Gastroesophageal sphincter (tissue), 4 donors: ENCODE measurements at places on chromosomes 16 and 17. TPM values are rescaled to one million over a fixed set of nuclear protein-coding genes. Genes with fewer than 3 reads are reported as not detected.

The GSG1L2 gene
- total RNA-seq, result not detected

The MYCBPAP gene
- not detected for total RNA-seq

DNA sequence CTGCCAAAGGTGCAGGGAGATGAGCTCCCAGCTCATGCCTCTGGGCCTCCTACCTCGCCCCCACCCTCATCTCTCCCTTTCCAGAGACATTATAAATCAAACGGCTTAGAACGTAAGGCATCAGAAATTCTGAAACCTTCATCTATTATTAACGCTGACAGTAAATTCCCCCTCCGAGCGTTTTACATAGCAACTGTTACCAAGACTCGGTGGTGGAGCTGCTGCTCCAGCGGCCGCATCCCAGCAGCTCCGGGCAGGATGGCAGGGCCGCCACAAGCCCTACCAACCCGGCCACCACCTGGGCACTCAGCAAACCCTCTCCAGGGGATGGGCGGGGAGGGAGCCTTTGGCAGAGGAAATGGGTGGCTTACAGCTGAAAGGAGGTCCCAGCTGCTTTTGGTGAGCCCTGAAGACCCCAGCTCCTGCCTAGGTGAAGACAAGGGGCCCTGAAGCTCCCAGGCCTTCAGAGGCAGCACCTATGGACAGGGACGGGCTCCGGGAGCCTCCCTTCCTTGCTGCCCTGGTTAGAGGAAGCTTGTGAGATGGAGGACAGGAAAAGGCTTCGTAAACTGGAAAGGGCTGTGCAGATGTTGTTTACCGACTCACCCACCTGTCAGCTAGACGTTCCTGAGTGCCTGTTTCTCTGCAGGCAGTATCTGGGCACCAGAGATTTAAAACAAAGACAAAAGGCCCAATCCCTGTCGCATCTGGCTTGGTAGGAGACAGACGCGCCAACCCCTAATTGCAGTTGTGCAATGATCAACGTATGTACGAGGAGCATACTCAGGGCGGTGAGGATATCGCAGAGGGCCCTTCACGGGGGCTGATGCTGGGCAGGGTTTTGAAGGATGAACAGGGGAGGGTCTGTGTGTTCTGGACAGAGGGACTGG, 76.9 kb downstream of the RAI1 start:
- no peak for ATAC-seq

DNA sequence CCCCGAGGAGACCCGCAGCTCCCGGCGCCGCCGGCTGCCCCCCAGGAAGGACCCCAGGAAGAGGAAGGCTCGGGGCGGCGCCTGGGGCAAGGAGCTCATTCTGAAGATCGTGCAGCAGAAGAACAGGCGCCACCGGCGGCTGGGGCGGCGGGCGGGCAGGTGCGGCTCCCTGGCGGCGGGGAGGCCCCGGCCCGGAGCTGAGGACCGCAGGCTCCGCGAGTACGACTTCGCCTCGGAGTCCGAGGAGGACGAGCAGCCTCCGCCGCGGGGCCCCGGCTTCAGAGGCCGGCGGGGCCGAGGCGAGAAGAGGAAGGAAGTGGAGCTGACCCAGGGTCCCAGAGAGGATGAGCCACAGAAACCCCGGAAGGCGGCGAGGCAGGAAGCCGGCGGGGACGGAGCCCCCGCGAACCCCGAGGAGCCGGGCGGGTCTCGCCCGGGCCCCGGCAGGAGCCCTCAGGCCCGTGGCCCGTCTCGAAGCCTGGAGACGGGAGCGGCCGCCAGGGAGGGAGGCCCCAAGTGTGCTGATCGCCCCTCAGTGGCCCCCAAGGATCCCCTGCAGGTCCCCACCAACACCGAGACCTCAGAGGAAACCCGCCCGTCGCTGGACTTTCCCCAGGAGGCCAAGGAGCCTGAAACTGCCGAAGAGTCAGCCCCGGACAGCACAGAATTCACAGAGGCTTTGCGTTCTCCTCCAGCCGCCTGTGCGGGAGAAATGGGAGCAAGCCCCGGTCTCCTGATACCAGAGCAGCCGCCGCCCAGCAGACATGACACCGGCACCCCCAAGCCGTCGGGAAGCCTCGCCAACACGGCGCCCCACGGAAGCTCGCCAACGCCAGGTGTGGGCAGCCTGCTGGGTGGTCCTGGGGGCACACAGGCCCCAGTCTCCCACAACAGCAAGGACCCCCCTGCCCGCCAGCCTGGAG, 22.3 kb upstream of the ZFPM1 start:
- peak; percentile 26 for ATAC-seq

- ATAC-seq, result no peak
These were observed 42.9 kb downstream of the PRKCA start for GRCh38 chr17:66345264-66345663.

GRCh38 chr16:70460737-70461261, 6.4 kb downstream of the FCSK start:
- ATAC-seq, result no peak

- ATAC-seq, result no peak
These were observed 8.3 kb downstream of the SEC14L1 start for GRCh38 chr17:77148940-77149510.

DNA sequence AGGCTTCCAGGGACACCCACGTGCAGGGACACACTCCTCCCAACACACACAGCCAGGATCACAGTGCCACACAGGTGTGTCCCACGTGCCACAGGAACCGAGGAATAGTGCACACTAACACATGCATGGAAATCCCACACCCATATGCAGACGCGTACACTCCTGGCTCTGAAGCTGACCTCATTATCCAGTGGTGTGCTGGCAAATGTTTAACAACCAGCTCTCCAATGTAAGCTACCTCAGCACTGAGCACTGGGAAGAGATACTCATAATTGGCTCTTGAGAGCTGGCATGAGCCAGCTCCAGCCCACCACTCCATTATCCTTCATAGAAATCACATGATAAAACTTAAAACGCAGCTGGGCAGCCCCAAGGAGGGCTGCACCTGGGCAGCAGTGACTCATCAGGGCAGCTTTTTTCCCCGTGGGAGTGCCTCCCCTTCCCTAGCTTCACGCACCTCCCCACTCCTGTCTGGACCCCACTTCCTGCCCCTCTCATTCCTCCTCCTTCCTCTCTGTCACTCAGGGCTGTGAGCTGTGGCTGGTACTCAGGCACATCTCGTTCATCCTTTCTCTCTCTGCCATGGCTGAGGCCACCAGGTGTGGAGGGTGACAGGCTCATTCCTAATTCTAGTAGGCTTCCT, 14.9 kb upstream of the TBX21 start:
- no peak for ATAC-seq

DNA sequence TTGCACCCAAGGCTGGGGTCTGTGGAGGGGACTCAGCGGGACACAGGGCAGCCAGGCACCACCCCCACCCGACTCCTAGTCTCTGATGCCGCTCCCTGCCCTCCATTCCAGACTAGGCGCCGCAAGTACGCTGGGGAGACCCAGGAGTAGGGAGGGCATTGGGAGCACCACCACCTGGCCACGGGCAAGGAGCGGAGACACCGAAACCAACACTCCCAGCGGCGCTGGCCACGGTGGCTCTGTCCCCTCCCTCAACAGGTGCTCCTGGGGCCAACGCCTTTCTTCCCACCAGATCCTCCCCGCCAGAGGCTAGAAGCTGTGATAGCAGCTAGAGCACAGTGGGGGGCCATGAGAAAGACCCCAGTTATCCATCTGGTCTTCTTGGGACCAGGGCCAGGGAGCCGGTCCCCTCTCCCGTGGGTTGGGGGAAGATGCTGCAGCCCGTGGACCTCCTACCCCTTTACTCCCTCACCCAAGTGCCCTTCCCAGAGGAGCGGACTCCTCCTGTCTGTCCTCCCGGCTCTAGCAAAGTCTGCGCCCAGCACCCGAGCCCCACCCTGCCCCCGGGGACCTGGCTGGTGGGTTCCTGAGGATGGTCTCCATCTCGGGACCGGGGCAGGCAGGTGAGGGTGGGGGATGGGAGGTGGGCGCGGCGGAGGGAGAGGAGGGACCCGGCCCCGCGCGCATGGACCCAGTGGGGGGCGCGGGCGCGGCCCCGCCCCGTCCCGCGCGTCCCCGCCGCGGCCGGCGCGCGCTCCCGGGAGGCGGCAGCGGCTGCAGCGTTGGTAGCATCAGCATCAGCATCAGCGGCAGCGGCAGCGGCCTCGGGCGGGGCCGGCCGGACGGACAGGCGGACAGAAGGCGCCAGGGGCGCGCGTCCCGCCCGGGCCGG, at the start of gene SYNGR3:
Gene SYNGR3 (plus strand): TSS at position 762 of the 892 bp plus-strand sequence. CDS start 133 bp downstream, outside the sequence.
- no peak for ATAC-seq

- no peak for ATAC-seq
These were observed 245 bp upstream of the RNF227 start for GRCh38 chr17:7916385-7916682.

DNA sequence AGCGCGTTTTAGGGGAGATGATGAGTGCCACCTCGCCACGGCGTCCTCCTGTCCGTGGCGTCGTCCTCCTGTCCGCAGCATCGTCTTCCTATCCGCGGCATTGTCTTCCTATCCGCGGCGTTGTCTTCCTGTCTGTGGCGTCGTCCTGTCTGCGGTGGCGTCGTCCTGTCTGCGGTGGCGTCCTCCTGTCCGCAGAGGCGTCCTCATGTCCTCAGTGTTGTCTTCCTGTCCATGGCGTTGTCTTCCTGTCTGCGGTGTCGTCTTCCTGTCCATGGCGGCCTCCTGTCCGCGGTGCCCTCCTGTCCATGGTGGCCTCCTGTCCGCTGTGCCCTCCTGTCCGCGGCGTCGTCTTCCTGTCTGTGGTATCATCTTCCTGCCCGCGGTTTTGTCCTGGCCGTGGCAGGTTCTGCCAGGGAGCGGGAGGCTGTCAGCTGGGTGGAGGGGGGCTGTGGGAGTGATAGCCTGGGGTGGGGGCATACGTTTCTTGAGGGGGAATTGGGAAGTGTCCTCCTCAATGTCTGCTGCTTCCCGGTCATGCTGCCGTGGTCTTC, 30.9 kb downstream of the TBCD start:
- ATAC-seq, result no peak

GRCh38 chr16:30049871-30050270, 15.7 kb upstream of the ALDOA start:
- no peak for ATAC-seq

DNA sequence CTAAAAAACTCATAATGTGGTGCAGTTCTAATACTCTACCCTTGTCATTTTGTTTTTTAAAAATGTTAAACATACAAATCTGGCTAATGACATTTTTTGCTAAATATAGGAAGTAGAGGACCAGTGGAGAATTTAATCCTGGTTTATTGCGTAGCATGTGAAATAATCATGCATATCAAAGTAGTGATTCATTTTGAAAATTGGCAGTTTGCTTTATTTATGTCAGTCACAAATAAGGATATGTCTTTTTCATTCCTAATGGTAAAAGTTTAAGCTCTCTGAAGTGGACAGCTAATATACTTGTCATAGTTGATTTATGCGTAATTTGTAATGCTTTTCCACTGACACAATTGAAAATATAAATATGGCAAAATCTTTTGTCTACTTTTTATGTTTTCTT, 224.2 kb downstream of the BCAS3 start:
- no peak for ATAC-seq

DNA sequence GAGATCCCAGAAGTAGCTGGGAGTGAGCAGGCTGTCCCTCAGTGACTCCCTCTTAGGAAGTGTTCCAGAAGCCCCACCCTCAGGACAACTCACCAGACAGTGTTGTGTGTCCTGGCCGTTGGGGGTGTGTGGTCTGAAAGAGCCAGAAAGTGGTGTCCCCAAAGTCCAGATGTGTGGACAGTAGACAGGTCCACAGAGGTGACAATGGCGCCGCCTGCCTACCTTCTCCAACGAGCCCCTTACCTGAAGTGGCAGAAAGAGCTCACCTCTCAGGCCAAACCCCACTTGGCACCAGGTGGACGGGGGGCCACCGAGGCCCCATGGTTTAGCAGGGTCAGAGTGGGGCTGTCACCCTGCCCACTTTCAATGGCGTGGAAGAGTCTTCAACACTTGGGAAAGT, 19.9 kb downstream of the C17orf100 start:
- ATAC-seq, result no peak

The PAGR1 gene
- 19.3 TPM for total RNA-seq

The OR4D1 gene
- not detected for total RNA-seq

GRCh38 chr17:50055055-50055425, 870 bp upstream of the ITGA3 start:
- ATAC-seq, result peak; percentile 37

GRCh38 chr17:60597297-60597696, 2.7 kb upstream of the PPM1D start:
- ATAC-seq, result no peak

DNA sequence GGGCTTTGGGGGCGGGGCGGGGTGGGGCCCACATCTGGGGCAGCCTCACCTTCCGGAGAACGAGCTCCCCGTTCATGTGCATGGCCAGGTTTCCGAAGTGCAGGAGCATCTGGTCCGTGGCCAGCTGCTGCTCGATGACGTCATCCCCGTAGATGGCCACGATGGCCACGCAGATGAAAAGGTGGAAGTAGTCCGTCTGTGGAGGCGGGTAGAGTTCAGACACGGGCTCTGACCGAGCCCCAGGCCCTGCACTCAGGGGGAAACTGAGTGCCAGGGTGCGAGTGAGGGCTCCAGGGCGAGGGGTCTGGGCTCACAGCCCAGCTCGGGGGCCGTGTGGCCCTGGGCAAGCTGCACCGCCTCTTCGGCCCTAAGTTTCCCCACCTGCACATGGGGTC, 93.7 kb downstream of the TBC1D16 start:
- no peak for ATAC-seq

- ATAC-seq, result no peak
These were observed 8.9 kb upstream of the SEZ6 start for GRCh38 chr17:29014716-29015115.

DNA sequence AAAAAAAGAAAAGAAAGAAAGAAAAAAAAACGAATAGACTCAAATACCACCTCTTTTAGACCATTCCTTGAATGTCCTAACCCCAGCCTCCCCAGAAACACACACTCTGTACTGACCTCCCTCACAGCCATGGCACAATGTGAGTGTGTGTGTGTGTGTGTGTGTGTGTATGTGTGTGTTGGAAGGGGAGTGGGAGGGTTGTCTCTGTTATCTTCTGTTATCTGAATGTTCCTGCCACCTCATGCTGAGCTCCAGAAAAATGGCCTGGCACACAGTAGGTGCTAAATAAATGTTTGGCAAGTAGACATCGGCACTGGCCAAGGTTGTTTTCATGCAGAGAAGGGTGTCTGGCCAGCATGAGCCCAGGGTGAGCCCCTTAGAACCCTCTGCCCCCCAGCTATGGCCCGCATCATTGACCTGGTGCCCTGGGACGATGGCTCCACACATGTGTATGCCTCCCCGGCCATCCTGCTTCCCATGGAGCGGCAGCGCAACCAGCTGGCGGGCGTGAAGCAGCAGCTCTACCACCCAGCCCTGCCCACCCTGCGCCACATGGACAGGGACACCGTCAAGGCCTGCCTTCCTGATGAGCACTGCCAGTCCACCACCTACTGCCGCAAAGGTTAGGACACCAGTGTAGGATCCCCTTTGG, 6.6 kb upstream of the CNGB1 start:
- no peak for ATAC-seq

DNA sequence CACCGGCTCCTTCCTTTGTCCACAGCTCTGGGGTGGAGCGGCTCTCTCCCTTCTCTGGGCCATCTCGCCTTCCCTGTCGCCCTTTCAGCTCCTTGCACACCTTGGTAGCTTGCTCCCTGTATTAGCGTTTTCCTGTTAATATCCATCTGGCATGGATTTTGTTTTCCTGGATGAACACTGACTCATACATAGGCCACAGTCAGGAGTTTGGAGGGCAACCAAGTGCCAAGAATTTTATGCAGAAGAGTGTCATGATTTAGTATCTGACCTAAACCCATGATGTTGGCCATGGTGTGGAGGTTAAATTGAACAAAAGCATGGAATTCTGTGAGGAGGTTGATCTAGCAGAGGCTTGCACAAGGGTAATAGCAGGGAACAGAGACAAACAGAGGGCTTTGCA, 180.9 kb downstream of the AIPL1 start:
- no peak for ATAC-seq

- ATAC-seq, result no peak
These were observed 12.1 kb upstream of the ACE start for GRCh38 chr17:63464691-63465236.
